Activated T-cell treated with anti-CD3 and anti-CD28 coated beads, Interleukin-2, amount 50 U/mL, for 48 hours (primary cell): ENCODE measurements at places on chromosomes 5 and 9.
A peak's percentile ranks its signal among the peaks of the same experiment; 100 is the strongest.

GRCh38 chr5:172508471-172509404, 54.4 kb upstream of the SH3PXD2B start:
- no peak for DNase-seq

GRCh38 chr5:14444161-14444560, 137.4 kb upstream of the OTULINL start:
- DNase-seq, result no peak

- DNase-seq, result no peak
These were observed 65.6 kb downstream of the GPR21 start for GRCh38 chr9:123099042-123099441.

GRCh38 chr5:131610198-131611063, 24.6 kb downstream of the RAPGEF6 start:
- no peak for DNase-seq

DNA sequence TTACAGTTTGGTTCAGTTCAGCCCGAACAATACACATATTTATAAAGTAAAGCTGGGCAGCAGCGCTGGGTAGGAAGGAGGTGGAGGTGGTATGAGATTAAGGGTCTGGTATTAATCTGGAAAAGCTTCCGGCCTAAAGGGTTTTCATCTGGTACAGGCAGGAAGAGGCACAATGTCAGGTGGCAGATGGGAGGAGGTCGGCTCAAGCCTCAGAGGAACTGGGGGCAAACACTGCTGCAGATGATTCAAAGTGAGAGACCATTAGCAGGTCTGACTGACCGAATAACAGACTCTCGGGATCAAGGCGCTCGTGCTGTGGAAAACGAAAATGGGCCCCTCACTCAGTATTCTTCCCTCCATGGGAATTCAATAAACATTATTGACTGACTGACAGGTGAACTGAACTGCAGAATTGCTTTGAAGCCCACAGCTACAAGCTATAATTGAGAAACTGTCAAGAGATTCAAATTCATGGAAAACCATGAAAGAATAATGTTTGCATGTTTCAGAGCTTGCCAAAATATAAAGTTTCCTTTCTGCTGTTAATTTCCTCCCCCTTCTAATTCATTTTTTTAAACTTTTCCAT, 75.3 kb downstream of the TMEM167A start:
- DNase-seq, result no peak

GRCh38 chr5:101429241-101429640, 526.2 kb upstream of the ST8SIA4 start:
- no peak for DNase-seq

DNA sequence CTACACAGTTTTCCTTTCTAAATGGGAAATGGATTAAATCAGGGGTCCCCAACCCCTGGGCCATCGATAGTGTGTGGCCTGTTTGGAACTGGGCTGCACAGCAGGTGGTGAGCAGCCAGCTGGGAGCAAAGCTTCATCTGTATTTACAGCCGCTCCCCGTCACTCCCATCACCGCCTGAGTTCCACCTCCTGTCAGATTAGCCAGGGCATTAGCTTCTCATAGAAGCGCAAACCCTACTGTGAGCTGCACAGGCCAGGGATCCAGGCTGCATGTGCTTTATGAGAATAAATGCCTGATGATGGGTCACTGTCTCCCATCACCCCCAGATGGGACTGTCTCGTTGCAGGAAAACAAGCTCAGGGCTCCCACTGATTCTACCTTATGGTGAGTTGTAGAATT, 41.2 kb upstream of the FLT4 start:
- no peak for DNase-seq

DNA sequence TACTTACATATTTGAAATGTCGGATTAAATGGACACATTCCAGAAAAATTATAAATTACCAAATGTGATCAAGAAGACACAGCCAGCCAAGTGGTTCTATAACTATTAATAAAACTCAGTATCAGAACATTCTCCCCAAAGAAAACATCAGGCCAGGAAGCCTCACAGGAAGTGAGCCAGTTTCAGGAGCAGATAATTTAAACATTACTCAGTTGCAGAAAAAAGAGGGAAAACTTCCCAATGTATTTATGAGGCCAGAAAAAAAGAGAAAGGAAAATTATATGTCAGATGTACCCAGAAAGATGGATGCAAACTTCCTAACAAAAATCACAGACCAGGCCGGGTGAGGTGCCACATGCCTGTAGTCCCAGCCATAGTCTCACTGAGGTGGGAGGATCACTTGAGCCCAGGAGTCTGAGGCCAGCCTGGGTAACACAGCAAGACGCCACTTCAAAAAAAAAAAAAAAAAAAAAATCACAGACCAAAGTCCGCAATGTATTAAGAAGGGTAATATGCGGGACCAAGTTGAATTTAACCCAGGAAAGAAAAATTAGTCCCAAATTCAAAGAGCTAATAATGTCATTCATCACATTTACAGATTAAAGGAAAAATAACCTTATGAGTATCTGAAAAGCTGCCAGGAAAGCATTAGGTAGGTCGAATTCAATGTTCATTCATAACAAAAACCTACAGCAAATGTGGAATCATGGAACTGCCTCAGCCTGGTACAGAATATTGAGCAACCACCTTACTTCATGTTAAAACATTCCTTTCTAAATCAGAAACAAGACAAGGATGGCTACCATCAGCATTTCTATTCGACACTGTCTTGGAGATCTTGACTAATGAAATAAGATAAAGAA, 37.2 kb upstream of the NRARP start:
- DNase-seq, result no peak

GRCh38 chr5:8457187-8458037, 588.5 kb downstream of the MTRR start:
- DNase-seq, result peak; percentile 87

DNA sequence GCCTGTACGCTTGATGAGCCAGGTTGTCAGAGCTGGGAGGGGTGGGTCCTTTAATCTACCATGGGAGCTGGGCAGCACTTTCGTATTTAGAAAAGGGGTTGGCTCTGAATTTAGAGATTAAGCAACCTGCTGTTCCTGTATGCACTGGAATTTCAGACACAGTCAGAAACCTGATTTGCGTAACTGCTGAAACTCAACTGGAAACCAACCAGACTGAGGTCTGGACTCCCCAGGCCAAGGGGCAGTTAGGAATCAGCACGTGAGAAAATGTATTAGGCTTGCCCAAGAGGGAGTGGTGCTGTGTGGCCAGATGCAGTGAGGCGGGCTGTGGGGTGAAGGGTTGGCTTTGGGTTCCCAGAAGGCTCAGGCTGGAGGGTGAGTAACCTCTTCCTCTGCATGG, 235.0 kb downstream of the GOLPH3 start:
- DNase-seq, result no peak

GRCh38 chr5:11400316-11400715, 503.9 kb downstream of the CTNND2 start:
- DNase-seq, result no peak

DNA sequence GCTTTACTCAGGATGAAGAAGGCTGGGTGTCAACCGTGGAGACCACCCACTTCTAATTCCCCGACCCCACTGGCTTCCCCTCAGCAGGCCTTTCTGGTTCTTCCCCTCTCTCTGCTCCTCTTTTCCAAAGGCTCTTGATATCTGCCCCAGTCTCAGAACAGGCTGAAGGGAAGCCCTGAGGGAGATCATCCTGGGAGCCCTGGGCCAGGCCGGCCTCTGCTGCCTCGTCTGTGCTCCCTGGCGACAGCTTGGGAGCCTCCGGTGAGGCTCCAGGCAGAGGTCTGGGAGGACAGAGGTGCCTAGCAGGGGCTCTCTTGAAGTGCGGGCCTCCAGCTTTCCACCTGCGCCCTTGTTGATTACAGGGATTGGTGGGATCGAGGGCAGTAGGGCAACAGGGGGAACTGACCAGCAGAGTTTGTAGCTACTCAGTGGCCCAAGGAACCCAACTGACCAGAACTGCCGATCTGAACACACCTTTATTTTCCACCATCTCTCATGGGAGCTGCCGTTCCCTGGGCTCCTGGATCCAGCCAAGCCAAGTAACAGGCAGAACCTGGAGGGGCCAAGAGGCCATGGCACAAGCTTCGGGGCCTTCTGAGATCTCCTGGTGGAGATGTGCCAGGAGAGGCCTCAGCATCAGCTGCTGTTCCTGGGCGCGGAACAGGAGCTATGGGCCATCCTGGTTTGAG, 198.5 kb downstream of the CACNA1B start:
- DNase-seq, result peak; percentile 6

- DNase-seq, result no peak
These were observed 1.1 kb downstream of the NIPAL4 start for GRCh38 chr5:157460921-157461792.

DNA sequence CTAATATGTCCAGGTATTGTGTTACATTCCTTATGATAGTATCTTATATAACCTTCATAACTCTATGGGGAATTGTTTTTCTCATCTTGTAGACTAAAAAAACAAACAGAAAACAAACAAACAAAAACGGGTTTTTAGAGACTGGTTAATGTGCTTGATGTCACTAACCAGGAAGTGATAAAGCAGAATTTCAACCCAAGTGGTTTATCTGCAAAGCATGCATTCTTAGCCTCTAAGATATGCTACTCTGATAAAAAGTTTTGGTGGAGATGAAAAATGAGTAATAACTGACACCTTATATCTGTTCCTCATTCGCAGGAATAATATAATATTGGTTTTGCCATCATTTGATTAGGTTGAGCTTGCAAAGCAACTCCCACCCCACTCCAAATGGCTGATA, 53.4 kb downstream of the PUM3 start:
- DNase-seq, result no peak

GRCh38 chr5:125461641-125462072, 715.2 kb upstream of the ZNF608 start:
- DNase-seq, result no peak

DNA sequence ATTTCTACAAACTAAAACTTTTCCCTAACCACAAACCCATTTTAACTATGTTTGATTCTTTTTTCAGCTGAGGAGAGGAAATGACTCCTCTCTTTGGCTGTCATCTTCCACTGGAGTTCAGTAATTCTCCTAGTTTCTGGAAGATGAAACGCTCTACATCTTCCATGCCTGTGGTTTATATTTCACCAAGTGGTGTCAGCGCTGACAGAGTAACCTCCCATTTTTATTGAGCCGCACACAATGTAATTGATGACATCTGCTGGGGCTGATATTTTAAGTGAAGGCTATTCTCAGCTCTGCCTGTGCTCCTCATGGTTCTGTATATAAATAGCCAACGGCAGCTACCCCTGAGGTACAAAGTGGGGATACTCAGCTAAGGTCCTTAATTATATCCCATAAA, 234.6 kb downstream of the SPOCK1 start:
- no peak for DNase-seq

GRCh38 chr9:38119560-38120236, 50.7 kb upstream of the SHB start:
- no peak for DNase-seq

- no peak for DNase-seq
These were observed 108.1 kb downstream of the GCNT1 start for GRCh38 chr9:76567086-76567485.

GRCh38 chr5:109250533-109251329, 159.0 kb downstream of the PJA2 start:
- DNase-seq, result no peak

DNA sequence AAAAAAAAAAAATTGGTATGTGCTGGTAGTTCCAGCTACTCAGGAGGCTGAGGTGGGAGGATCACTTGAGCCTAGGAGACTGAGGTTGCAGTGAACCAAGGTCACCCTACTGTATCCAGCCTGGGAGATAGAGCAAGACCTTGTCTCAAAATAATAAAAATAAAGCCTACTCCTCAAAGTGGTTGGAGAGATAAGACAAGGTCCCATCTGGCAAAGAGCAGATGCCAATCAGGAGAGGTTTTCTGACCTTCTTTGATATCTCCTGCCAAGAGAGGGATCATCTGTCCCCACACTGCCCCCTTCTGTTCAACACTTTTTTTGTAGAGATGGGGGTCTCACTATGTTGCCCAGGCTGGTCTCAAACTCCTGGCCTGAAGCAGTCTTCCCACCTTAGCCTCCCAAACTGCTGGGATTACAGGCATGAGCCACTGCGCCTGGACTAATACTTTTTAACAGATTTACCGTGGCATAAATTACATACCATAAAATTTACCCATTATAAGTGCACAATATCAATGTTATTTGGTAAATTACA, 64.7 kb downstream of the SH3PXD2B start:
- no peak for DNase-seq

DNA sequence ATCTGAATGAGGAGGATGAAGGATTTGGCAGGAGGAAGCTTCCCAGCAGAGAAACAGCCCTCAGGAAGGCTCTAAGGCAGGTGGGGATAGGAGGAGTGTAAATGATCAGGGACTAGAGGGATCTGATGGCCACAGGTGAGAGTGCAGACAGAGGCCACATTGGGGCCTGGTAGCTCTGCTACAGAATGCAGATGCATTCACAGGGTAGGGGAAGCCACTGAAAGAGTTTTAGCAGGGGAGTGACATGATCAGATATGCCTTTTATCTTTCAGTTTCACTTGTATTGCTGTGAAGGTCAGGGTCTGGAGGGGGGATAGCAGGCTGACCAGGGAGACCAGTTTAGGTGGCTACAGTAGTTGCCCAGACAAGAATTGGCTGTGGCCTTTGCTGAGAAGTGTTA, 3.0 kb downstream of the TXNDC15 start:
- DNase-seq, result no peak

DNA sequence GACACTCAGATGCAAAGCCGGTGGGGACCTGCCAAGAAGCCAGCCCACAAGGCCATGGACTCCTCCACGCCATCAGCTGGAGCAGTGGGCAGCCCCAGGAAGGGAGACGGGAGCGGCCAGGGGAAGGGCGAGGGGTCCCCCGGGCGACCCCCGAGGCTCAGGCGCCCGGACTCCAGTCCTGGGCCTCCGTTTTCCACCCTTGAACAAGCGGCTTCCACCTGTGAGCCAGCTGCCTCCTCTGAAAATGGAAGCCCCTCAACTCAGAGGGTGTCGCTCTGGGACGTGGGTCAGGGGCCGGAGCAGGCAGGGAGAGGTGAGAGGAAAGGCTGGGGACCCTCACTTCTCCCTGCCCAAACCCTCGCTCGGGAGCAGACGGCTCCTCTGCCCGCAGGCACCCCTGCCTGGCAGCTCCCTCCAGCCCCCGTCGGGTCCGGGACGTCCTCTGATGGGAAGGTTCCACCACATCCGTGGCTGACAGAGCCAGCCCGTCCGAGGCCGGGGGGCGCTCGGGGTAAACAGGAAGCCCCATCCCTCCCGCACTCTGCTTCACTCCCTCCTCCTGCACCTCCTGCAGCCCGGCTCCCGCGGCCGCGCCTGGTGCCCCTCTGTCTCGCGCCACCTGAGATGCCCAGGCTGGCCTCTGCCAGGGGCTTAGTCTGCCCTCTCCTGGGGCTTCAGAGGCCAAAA, 3.7 kb upstream of the EGFL7 start:
- no peak for DNase-seq

- DNase-seq, result no peak
These were observed 157.6 kb downstream of the DENND1A start for GRCh38 chr9:123772374-123772773.

DNA sequence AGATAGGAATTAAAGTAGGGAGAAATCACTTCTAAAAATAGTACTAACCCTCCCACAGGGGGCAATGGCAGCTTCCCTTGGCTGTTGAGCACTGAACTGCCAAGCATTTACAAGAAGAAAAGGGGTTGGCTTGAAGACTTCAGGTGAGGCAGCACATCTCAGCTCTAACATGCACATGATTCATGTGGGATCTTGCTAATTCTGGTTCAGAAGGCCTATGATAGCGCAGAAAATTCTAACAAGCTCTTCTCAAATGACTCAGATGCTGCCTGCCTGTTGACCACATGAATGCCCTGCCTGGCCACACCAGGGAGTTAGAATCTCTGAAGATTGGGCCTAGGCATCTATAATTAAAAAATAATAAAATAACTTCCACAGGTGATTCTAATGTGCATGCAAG, 22.6 kb downstream of the CD180 start:
- no peak for DNase-seq
